ENCODE measurements at places on chromosomes 5 and 9.

GRCh38 chr5:96871686-96872085 is 4.6 kb upstream of the ERAP2 start:
- no peak for DNase-seq

DNA sequence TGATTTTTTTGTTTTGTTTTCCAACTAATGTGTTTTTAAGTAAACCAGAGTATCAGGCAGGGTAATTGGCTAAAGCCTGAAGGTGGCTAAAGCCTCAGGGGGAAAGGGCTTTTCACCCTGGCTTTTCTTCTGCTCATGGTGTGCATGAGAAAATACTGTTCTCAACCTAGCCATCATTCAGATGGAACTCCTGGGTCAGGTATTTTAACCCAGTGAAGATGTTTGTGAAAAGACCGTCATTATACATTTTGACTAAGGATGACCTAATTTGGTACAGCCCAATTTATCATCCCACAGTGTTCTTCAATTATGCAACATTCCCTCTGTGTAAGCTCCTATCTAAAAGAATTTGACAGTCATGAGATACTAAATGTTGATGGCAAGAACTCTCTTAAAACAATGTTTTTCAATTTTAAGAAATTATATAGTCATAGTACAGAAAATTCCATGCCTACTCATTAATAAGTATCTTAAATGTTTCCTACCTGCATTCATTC is 209.5 kb upstream of the TARS1 start:
- DNase-seq = no peak

DNA sequence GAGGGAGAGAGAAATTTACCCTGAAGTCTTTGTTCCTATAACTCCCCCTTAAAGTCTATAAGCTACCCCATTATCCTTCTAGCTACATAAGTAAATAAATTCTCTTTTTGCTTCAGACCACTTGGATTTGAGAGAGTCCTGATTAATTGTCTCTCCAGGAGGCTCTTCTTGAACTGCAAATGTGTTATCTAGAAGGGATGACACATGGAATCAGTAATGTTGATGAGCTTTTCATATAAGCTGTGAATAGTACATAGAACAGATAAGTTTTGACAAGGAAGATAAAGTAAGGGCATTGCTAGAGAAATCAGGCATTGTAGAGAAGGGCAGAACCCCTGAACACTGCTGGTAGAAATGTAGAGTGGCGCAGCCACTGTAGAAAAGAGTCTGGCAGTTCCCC is 42.5 kb upstream of the GNPDA1 start:
- DNase-seq = no peak

DNA sequence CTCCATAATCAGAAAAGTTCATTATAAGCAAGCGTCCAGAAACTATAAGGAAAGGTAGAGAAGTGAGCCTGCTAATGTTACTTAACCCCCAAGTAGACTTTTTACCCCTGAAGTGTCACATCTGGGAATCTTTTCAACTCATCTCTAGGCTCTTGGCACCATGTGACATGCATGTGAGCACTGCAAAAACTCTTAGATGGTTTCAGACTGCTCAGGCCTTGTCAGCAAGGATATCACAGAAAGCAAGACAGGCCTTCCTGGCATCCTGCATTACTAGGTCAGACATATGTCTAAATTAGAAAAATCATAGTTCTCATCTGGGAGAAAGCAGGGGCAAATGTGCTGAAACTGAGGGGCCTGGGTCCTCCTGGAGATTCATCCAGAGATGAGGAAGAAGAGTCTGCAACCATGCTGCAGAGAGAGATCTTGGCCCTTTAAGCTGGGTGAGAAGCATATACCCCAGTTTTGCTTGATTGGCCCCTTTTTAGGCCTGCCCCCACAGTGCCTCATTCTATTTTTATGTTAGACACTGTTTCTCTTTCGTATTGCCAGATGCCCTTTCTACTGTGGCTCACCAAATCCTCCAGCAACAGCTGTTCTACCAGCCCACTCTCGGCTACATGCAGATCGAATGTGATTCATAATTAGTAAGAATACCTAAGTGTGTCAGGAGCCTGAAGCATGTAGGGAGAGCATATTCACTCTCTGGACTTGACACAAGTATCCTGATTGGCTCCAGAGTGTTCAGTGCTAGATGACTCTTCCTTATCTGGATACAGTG is 19.0 kb downstream of the TMEM8B start:
- DNase-seq = peak; percentile 35

DNA sequence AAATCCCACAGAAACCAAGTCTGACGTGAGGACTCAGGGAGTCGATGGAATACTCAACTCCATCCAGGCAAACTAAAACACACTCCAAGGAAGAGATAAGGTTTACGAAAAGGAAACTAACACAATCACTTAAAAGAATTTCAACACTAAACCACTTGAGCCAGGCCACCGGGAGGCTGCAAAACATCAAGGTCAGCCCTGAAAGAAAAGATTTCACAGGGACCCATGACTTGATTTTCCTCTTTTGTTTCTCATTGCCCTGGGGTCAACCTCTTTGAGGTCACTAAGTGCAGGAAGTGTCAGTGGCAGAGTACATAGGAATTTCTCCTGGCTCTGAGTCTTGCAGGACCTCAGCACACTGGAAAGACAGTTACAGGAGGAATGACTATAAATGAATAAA is 77.8 kb upstream of the TARS1 start:
- DNase-seq = no peak

GRCh38 chr5:76980518-76981144 is 27.8 kb downstream of the CRHBP start:
- no peak for DNase-seq
